ENCODE measurements at places on chromosomes 5 and 9.
A peak's percentile ranks its signal among the peaks of the same experiment; 100 is the strongest.

DNA sequence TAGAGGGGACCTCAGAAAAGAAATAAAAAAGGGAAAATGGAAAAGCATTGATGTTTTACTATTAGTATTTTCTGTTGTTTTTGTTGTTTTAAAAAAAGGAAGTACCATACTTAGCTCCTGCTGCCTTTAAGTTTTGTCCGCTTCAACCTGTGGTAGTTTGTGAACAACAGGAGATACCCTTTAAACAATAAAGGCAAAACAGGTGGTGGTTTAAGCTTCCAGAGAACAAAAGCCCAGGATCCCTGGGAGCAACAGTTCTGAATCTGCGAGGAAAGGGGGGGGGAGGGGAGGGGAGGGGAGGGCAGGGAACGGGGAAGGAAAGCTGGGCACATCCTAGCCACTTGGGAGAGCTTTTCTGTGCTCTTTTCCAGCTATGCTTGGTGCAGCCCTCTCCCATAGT lies 2.1 kb upstream of the PSIP1 start:
- peak; percentile 7 for DNase-seq

DNA sequence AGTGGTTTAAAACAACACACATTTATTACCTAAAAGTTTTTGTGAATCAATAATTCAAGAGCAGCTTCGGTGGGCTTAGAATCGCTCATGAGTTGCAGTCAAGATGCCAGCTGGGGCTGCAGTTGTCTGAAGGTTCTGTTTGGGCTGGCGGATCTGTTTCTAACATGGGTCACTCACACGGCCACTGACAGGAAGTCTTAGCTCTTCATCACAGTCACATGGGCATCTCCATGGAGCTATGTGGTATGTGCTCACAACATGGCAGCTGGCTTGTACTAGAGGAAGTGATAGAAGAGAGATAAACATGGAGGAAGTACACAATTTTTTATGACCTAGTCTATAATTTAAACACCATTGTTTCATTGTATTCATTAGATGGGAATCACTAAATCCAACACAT lies 11.2 kb downstream of the KLHL9 start:
- no peak for DNase-seq

- DNase-seq = no peak
Measured at GRCh38 chr5:34022121-34022705, 14.4 kb upstream of the AMACR start.

GRCh38 chr5:111942201-111942600 lies 185.2 kb upstream of the NREP start:
- no peak for DNase-seq

- no peak for DNase-seq
Measured at GRCh38 chr5:114903767-114904166, 265.9 kb downstream of the TRIM36 start.

DNA sequence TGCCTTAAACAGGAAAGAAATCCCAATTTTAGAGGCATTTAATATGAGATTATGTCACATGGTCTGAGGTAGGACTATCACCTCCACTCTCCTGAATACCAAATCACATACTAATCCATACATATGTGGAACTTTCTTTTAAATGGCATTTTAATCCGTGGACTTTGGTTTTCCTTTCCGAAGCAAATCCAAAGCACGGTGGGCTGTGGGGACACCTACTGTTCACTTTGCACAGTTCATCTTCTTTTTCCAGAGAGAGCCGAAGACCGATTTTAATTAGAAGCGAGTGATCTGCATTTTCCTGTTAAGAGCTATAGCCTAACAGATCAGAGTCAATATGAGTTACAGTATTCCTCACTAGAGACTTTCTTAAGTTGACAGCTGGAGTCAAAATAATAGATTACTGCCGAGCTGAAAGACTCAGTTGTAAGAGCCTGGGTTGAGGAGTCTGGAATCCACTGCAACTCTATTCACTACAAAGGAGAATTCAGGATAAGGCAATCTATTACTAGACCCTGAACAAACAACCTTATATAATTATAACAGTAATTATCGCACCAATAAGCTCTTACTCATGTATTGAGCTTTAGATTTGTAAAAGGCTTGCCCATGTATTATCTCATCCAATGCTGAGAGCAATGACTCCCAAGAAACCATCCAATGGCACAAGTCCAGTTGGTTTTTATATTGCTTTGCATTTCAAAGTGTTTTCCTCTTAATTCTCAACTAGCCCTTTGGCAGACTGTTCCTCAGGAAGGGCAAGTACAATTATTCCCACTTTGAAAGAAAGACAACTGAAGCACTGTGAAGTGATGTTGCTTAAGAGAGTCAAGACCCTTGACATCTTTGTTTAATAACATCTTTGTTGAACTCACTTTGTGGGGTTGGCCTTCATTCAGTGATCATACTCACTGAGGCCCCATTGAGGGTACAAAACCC lies 144.7 kb downstream of the TRPM6 start:
- peak; percentile 8 for DNase-seq

GRCh38 chr9:20558566-20559016 lies 63.7 kb downstream of the MLLT3 start:
- DNase-seq = no peak

GRCh38 chr9:129140397-129141065 lies 29.3 kb downstream of the PTPA start:
- DNase-seq = peak; percentile 73

DNA sequence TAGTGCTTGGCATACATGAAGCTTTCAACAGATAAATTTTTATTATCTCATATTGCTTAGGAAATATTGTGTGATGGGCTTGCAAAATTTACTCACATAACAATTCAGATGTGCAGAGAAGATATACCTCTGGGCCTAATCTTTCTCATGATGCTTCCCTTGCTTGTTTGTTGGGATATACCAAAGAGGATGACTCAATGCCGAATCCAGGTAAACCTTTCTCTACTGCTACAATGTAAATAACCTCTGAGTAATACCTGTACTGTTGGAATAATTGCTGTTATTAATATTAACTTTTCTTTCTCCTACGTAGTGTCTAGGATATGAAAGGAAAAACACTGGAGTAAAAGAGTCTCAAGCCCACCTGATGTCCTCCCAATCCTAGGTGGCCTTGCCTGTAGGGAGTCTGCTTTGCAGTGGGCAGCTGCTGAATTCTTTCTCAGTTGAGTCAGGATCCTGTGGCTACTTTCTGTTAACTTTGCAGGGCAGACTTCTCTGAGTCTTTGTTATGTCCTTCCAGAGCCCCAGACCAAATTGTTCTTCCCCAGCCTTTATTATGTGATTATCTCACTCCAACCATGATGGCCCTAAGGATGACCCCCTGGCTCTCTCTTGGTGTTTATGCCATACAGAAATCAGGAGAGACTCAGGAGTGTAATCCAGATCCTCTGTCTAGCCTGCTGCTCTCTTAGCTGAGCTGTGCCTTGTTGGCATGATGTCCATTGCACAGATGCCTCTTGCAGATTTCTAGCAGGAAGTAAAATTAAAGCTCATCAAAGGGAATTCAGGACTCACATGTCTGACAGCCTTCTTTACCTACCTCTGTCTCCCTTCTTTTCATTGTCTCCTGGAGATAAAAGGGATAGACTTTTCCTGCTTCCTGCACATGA lies 208.1 kb downstream of the SNX18 start:
- no peak for DNase-seq

DNA sequence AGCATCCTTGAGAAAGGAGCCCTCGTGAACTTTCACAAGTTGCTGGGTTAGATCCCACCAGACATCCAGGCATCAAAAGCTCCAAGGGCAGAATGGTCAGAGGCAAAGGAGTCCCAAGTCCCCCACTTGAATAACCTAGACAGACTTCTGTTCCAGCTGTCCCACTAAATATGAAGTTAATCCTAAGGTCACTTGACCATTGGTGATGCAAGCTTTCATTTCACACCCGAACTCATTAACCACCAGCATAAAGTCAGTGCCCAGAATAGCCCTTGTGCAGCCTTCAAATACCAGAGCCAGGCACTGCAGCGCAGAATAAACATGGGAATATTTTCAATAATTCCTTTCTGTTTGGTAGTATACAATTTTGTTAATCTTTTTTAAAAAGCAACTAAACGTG lies 28.9 kb downstream of the OXCT1 start:
- DNase-seq = no peak

DNA sequence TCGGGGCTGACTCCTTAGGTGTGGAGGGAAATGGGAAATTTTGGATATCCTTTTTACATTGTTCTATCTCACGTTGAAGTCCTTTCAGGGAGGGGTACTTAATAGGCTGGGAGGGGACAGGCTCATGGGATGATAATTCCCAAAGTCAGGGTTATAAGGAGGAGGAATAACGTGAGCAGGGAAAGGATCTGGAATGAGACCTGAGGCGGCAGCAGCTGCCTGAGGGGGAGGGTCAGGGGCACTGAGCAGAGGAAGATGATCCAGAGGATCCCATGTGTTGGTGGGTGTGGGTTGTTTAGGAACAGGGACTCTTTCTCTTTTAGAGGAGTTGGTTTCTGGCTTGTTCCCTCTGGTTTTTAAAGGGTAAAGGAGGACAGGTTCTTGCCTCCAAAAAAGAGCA lies 18.7 kb downstream of the IFT74 start:
- DNase-seq = no peak

DNA sequence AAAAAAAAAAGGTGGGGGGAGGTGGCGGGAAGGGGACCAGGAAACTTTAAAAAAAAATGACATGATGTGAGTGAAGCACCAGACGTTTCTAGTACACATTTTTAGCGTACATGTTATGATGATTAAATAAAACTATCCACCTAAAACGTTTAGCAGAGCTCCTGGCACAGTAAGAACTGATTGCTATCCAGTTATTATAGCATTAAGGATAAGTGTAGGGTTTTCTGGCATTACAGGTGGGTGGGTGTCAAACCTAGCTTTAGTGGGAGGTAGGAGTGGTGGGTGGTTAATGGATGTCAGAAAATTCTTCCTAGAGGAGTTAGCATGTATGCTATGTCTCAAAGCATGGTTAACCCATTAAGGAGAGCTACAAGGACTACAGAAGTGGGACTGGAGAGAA lies 2329.5 kb downstream of the MAT2B start:
- no peak for DNase-seq

- DNase-seq = no peak
Measured at GRCh38 chr9:90433398-90433941, 209.2 kb downstream of the DIRAS2 start.

- DNase-seq = peak; percentile 50
Measured at GRCh38 chr9:94002316-94003140, 47.4 kb upstream of the BARX1 start.

GRCh38 chr9:114988962-114989599 lies 58.7 kb upstream of the TNFSF8 start:
- no peak for DNase-seq

GRCh38 chr9:23073136-23073535 lies 626.5 kb downstream of the DMRTA1 start:
- no peak for DNase-seq

DNA sequence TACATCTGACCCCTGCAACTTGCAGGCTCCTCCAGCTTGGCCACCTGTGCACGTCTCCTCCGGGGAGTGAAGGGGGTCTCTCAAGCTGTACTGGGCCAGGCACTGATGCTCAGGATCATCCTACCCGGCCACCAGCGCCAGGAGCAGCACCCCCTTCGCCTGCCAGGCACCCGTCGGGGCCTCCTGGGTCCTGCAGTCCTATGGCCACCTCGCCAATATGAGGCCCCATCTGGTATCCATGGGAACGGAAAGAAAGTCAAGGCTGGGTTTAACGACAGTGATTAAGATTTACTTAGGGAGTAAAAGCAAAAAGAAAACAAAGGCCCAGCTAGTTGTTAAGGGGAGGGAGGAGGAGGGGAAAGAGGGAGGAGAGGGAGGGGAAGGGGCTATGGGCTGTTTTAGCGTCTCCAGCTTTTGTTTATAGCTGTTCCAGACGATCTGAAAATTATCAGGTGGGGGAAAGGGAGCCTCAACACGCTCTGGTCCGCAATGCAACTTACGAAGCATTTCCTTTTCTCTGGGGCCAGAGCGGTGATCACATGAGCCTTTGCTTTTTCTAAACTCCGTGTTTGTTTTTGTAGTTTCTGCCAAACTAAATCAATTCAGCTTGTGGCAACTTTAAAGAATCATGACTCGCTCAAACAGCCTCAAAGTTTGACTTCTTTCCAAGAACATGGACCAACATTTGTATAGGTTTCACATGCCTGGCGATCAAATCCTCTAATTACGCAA lies 132.4 kb downstream of the ROR2 start:
- no peak for DNase-seq

DNA sequence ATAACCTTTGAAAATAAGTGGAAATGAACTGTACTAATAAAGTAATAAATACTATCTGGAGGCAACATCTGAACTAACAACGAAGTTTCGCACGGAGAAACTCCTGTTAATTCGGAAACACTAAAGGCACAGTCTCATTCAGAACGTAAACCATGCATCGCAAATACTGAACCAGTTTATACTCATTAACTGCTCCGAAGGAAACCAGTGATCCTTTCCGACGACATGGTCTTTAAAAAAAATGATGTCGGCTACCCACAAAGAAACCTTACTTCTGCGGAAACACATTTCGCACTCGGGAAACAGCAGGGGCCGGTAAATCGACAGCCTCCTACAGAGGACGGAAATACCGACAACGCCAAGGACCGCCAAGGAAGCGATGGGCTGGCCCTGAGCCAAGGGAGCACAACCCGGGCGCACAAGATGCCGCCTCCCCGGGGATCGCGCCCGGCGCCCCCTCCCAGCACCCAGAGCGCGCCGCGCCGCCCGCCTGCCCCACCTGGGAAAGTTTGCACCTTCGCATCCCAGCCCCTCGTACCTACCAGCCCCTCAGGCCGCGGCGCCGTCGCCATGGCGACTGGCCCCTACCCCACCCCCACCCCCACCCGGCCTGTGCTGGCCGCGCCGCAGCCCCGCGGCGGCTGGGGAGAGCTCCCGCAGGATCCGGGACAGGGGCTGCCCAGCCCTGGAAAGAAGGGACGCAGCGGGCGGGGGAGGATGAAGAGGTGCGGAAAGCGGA lies 732 bp downstream of the PRKAA1 start:
- DNase-seq = peak; percentile 81

GRCh38 chr5:9157811-9158210 lies 388.1 kb downstream of the SEMA5A start:
- no peak for DNase-seq

DNA sequence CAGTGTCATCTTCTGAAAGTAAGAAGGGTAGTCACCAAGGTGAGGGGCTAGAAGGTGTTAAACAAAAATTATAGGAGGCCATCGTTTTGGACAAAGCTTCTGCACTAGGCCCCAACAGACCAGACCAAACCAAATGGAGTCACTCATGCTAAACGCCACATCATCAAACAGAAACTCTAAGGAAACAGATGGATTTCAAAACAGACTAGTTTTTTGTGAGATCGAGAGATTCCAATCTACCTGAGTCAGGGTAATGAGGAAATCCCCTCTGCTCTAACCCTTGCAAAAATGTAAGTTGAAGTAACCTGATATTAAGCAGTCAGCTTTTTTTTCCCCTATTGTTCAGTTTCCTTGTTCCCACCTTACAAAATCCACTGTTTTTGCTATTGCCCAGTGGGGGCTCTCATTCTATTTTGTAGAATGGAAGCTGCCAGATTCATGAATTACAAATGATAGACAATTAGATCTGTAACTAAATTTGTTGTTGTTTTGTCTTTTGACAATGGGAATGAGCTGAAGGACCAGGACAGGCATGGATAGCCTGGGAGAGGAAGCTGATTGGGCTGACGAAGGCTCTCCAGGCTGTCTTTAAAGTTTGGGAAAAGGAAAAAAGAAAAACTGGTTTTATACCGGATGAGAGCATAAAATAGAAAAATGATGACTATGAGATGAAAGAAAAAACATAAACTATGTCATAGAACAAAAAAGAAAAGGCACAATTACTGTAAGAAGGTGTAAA lies 94.7 kb upstream of the ADAMTSL1 start:
- no peak for DNase-seq
